ENCODE measurements at places on chromosomes 3 and 15.

DNA sequence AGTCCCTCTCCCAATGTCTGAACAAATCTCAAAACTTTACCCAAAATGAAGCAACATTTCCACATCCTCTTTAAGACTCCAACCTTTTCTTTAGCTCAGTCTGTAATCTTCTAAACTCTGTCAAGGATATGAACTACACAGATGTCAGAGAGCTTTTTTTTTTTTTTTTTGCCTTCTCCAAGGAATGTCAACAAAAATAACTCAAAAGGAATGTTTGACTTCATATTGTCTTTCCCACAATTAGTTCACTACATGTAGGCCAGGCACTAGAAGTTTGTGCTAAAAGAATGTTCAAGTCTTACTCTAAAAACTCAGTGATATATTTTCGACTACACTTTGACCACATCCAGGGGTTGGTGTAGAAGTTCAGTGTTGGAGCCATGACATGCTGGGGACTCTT, 37.1 kb downstream of the ADAMTS9 start:
- no peak for DNase-seq

GRCh38 chr3:128814060-128814459, 65.4 kb upstream of the ACAD9 start:
- DNase-seq, result no peak

DNA sequence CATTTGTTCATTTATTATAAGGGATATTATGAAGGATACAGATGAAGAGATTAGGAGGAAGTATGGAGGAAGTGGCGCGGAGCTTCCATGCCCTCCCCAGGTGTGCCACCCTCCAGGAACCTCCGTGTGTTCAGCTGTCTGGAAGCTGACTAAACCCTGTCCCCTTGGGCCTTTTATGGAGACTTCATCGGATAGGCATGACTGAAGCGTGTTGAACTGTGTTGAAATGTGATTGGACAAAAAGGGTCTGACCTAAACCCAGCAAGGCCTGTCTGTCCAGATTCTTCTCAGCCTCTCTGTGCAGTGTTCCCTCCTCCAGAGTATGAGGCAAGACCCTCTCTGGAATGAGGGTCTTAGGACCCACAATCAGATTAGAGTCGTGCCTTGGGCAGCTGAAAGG, 31.7 kb downstream of the HACD3 start:
- no peak for DNase-seq

- DNase-seq, result no peak
These were observed 44.6 kb downstream of the FNDC3B start for GRCh38 chr3:172083995-172084409.

GRCh38 chr3:151113343-151113742, 27.9 kb downstream of the MED12L start:
- no peak for DNase-seq

- DNase-seq, result no peak
These were observed 36.4 kb downstream of the ZDHHC3 start for GRCh38 chr3:44939581-44940036.

- DNase-seq, result no peak
These were observed 28.0 kb downstream of the RAD51 start for GRCh38 chr15:40722934-40723333.

DNA sequence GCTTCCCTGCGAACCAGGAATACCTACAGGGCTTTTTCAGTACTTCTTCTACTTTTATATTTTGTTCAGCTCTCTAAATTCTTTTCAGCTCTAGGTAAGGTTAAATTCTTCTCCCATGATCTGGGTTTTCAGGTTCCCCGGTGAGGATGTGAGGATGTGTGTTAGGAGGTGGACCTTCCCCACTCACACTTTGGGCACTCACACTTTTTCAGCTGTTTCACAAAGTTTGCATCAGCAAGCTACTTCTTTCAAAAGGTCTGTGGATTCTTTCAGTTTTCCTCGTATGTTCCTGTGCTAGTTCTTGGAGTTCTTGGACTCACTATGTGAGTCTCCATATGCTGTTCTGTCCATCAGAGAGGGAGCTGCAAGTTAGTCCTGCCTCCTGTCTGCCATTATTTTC, 13.9 kb upstream of the OR5K2 start:
- DNase-seq, result no peak

GRCh38 chr3:28982906-28983305, 298.0 kb upstream of the RBMS3 start:
- DNase-seq, result no peak

- DNase-seq, result no peak
These were observed 46.6 kb downstream of the ANP32A start for GRCh38 chr15:68774120-68774519.

- peak; percentile 20 for DNase-seq
These were observed 1.1 kb downstream of the KLHL6 start for GRCh38 chr3:183554377-183554776.

DNA sequence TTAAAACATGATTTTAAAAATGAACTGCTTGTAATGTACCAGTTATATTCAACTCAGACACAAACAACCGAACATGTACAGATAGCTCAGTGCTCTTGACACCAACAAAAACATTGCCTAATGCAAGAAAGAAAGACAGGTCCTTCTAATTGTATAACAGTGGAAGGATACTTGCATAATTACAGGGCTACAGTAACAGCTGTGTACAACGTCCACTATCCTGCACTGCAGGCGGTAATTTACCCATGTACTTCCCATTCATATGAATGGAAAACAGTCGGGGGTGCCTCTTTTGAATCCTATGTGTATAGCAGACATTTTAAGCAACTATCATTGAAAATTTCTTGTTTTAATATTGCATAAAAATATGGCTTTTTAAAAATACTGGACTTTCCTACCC, 41.1 kb upstream of the PLSCR5 start:
- no peak for DNase-seq

DNA sequence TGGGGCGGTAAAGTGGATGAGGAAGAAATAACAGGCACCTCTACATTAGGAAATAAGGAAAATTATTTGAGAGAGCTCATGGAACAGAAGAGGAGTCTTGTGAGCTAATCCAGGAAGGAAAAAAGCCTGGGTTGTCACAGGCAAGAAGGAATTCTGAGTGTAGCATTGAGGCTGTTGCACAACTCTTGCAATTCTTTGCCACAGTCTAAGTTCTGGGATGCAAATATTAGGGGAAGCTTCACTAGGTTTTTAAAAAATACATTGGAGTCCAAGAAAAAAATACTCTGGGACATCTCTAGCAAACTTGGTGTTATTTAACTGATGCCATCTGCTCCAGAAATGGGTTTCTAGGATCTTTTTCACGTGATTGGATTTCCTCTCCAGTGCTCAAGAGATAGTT, 122.3 kb downstream of the SPATA16 start:
- no peak for DNase-seq

GRCh38 chr15:40929660-40930429, 705 bp downstream of the DLL4 start:
- DNase-seq, result no peak

DNA sequence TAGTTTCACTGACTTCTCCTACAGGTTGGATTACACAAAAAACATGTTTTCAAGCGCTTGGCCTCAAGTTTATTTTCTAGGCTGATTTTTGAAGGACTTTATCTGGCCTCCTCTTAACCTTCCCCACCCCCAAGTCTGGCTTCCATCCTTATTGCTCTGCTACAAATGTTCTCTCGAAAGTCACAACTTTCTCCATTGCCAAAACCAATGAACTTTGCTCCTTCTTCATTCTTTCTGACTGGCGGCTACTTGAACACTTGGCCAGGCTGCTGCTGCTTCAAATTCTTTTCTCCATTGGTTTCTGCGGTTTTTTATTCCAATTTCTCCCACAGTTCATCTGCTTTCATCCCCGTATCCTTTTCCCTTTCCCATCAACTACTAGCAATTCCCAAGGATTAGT, 106.6 kb downstream of the TOP2B start:
- no peak for DNase-seq

GRCh38 chr15:35142578-35142977, 57.5 kb upstream of the NANOGP8 start:
- DNase-seq, result no peak

DNA sequence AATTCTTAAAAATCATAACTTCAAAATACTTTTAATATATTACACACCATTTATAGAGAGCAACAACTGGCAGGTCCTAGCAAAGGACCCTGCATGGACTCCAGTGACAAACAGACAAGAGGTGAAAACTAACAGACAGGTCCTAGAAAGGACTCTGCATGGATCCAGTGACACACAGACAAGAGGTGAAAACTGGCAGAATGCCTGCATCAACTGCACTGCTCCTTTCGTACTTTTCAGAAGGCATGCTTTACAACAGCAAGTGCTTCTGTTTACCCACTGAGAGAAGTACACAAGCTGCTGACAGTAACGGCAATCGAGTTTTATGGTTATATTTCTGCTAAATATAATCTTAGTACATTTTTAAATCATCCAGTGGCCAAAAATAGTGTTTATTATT, 24.3 kb upstream of the GP5 start:
- DNase-seq, result no peak

DNA sequence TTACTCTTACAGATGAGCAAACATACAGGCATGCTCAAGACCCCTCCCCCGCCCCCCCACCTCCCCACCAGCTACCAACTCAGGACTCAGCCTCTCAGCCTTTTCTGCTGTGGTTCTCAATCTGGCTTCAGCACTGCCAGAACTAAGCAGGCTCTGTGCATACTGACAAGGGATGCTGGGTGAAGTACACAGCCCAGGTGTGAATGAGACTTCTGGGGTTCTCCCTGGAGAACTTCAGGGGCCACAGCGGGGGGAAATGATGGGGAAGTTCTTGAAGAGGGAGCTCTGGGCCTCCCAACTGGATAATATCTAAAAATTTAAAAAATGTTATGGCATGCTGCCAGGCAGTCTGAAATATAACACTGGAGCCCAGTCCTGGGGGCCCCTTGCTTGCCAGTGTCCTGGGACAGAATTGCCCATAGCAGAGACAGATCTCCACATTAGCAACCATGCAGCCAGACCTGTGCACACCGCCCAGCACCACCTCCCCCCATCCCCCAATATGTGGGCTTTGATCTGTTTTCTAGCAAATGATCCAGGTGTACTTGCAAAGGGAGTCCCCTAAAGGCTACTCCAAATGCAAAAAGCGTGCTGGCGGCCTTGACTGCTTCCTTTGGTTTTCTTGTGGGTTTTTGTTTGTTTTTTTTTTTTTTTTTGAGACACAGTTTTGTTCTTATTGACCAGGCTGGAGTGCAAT, 41.4 kb downstream of the PGPEP1L start:
- no peak for DNase-seq

DNA sequence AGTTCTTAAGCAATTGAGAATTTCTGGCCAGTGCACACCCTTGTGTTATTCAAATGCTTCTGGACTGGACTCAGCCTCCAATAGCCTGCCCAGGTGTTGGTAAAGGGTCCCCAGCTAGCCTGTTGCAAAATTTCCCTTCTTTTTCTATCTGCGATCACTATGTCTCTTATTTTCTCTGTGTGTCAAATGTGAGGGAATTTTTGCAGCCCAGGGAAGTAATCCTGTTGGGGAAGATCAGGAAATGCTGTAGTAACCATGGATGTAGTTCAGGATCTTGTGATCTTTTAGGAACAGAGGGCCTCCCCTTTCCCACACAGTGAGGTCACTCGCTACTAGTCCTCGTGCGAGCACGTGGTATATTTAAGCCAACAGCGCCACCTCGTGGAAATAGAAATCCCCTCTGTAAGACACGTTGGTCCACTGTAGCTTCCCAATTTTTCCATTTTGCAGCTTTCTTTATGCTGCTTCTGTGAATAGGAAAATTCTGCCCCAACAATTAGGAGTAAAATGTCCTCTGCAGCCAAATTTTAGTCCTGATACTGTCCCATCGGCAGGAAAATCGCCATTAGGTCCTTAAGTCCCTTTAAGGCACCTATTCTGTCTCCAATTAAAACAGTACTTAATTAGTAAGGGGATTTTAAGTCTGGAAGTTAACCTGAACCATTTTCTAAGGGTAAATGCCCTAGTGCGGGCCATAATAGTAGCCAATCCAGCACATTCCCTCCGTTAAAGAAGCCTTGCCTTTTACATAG, 4.0 kb upstream of the SMCO1 start:
- peak; percentile 79 for DNase-seq

- no peak for DNase-seq
These were observed 153.1 kb downstream of the LIPC start for GRCh38 chr15:58584789-58585461.

- DNase-seq, result no peak
These were observed 72.5 kb downstream of the UMPS start for GRCh38 chr3:124802702-124803101.

- no peak for DNase-seq
These were observed 73.7 kb downstream of the PLD1 start for GRCh38 chr3:171736556-171736955.

GRCh38 chr15:73629798-73630429, 3.3 kb downstream of the NPTN start:
- DNase-seq, result no peak

GRCh38 chr3:148079370-148079769, 618.3 kb upstream of the AGTR1 start:
- no peak for DNase-seq

GRCh38 chr15:73632670-73633058, 525 bp downstream of the NPTN start:
- DNase-seq, result no peak

DNA sequence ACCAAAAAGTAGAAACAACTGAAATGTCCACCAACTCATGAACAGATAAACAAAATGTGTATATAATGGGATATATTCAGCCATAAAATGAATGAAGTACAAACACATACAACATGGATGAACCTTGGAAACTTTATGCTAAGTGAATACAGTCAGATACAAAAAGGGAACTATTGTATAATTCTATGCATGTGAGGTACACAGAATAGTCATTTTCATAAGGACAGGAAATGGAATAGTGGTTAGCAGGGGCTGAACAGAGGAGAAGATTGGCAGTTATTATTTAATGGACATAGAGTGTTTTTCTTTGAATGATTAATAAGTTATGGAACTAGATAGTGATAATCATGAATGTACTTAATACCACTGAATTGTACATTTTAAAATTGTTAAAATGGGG, 20.0 kb upstream of the TRANK1 start:
- DNase-seq, result no peak

- no peak for DNase-seq
These were observed 13.2 kb downstream of the SPATA12 start for GRCh38 chr3:57073628-57074027.

- DNase-seq, result no peak
These were observed 17.3 kb downstream of the SUCNR1 start for GRCh38 chr3:151890721-151891141.

DNA sequence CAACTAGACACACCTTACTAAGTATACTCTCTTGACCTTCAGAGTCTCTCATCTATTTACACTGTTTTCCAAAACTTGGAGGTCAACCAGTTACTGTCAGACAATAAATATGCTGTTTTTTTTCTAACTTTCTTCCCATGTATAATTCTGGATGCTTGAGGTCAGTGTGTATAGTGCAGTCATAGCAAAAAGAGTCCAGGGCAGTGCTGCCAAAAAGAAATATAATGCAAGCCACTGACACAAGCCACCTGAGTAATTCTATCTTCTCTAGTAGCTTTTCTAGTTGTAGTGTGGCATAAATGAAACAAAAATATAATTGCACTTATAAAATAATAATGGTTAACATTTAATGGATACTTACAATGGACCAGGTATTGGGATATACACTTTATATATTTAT, 21.6 kb downstream of the GADL1 start:
- DNase-seq, result no peak

- no peak for DNase-seq
These were observed 10.8 kb downstream of the MINAR1 start for GRCh38 chr15:79442911-79443310.

- DNase-seq, result no peak
These were observed 18.9 kb upstream of the ARRDC4 start for GRCh38 chr15:97941572-97941971.

- DNase-seq, result no peak
These were observed 33.3 kb upstream of the RTP4 start for GRCh38 chr3:187334904-187335303.
